ENCODE measurements at places on chromosomes 4 and X.

DNA sequence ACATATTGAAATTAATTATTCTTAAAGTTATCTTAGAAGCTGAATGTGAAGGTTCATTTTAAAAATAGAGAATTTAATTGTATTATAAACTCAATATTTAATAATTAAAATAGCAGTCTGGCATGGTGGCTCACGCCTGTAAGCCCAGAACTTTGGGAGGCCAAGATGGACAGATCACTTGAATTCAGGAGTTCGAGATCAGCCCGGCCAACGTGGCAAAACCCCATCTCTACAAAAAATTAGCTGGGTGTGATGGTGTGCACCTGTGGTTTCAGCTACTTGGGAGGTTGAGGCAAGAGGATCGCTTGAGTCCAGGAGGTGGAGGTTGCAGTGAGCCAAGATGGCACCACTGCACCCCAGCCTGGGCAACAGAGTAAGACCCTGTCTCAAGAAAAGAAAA lies 659.9 kb upstream of the AGA start:
- no peak for DNase-seq

DNA sequence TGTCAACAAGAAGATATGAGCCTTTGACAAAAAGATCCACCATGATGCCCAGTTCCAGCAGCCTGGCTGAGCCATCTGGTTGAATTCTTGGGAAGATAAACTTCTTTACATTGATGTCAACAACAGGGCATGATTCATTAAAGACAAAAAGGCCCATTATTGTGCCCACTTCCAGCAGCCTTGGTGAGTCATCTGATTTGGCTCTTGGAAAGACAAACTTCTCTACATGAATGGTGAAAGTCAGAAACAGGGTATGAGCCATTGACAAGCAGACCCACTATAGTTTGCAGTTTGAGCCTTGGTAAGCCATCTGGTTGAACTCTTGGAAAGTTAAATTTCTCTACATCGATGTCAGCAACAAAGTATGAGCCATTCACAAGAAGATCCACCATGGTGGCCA lies 4.1 kb upstream of the CSF2RA start:
- no peak for DNase-seq

DNA sequence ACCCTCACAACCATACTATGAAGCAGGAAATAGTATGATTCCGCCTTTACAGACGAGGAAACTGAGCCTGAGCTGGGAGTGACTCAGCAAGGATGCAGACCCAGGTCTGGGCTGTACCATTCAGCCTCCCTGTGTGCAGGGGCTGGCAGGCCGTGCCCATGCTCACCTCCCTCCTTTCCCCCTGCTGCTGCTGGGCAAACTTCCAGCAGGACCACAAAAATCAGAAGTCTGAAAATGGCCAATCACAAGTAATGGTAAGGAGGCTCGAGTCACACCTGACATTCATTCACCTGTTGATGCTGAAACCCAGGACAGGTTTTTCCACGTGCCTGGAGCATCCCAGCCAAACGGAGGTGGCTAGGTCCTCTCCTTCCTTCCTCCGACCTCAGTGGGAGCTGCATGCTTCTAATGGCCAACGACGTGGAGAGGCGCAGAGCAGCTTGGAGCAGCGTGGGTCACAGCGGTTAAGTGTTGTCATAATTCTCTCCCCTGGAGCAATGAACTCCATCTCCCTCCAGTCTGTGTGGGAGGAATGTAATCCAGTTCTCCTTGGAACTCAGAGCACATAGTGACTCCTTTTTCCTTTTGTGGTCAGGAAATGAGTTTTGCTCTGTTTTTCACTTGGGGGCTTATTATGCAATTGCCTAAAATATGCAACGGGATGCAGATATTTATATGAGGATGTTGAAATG lies 371.7 kb downstream of the BCOR start:
- no peak for DNase-seq

DNA sequence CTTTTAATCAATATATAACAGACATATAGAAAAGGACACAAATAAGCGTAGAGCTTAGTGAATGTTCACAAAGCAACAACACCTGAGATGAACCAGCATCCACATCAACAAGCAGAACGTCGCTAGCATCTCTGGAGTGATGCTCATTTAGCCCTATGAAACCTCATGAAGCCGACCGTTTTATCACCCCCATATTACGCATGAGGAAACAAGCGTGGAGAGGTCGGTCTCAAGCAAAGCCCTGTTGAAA lies 524 bp upstream of the RPS3A start:
- DNase-seq: no peak

DNA sequence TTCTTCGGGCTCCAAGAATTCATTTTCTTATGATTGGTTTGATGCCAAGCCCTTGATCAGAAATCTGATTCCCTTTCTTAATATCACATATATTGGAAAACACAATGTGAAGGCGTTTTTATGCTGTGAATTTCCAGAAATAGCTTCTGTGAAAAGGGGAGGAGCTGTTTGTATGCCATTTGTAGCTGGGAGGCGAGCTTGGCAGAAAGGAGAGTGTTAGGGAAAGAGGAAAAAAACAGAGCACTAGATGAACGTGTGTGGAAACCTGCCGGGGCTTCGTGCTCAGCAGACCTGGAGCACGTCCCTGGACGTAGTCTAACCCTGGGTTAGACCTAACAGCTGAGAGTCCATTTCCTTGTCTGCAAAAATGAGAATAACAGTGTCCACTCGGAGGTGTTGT lies 3.4 kb downstream of the CLCN4 start:
- no peak for DNase-seq

Data from smooth muscle cell of the brain vasculature (primary cell).